SIG-M5 (cell line): ENCODE measurements at places on chromosomes 5 and 9.

DNA sequence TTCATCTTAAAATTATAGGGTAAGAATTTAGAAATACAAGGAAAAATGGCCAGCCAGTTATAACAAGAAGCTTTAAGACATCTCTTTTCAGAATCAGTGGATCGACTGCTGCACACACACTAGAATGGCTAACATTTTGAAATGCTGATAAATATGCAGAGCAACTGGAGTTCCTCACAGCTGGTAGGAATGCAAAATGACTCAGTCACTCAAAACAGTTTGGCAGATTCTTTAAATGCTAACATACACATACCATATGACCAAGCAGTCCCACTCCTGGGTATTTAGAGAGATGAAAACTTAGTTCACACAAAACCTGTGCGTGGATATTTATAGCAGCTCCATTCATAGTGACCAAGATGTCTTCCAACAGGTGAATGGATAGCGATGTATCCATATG lies 23.2 kb upstream of the PSAT1 start:
- DNase-seq, result no peak

DNA sequence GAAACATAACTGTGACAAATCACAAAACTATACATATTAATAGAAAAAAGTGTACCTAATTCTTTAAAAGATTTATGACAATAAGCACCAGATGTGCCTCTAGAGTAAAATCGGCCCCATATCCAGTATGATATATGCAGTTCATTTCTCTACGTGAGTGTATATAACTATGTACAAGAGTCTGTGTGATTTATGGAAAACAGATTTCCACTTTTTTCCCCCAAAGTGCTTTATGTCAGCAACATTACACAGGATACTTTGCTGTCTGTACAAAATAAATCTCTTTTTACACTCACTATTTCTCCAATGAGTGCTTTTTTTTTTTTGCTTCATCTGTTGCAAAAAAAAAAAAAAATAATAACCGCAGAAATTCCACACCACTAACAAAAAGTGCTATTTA lies 298.8 kb upstream of the RFX3 start:
- no peak for DNase-seq

DNA sequence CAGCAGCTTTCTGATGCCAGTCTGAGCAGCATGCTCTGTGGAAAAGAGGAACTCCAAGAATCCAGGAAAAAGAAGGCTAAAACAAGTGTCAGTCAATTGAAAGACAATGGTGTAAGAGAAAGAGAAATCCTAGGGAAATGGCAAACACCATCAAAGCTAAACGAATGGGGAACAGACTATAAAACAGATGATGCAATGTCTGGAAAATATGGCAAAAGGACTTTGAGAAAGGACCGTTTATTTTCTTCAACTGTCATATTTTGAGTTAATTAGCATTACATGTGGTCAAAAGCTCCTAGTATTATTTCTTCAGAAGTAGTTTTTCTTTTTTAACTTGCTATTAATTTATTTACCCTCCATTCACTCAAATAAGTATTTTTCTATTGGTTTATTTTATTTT lies 465.2 kb downstream of the LRRC70 start:
- DNase-seq, result no peak

- no peak for DNase-seq
Measured at GRCh38 chr5:157568720-157569119, 6.9 kb downstream of the ADAM19 start.

GRCh38 chr5:173330338-173331206 lies 2.4 kb upstream of the STC2 start:
- no peak for DNase-seq
